ENCODE measurements at places on chromosomes 3 and 15.

- DNase-seq, result no peak
Measured at GRCh38 chr3:147422196-147422595, 13.0 kb downstream of the ZIC1 start.

- no peak for DNase-seq
Measured at GRCh38 chr15:90200534-90201129, 498 bp upstream of the SEMA4B start.

GRCh38 chr15:73212424-73212823 lies 156.3 kb downstream of the HCN4 start:
- no peak for DNase-seq

DNA sequence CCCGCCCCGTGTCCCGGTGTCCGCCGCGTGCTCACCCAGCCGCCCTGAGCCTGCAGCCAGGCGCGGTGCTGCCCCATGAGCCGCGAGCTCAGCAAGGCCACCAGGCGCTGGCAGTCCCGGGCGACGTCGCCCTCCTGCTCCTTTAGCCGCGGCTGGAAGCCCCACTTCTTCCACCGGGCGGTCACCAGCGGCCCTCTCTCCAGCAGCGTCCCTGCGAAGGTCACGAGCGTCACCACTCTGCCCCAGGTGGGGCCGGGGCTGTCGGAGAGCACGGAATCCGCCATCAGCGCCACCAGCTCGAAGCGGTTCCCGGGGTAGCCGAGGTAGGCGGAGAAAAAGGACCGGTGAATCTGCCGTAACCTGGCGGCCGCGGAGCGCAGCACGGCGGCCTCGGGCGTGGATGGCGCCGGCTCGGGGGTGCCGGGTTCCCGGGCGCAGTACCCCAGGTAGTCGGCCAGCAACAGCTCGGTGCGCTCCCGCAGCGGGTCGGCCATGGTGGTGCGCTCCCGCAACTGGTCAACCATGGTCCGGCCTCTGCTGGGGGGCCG lies 298 bp downstream of the BCL2L10 start:
- DNase-seq, result peak; percentile 19

DNA sequence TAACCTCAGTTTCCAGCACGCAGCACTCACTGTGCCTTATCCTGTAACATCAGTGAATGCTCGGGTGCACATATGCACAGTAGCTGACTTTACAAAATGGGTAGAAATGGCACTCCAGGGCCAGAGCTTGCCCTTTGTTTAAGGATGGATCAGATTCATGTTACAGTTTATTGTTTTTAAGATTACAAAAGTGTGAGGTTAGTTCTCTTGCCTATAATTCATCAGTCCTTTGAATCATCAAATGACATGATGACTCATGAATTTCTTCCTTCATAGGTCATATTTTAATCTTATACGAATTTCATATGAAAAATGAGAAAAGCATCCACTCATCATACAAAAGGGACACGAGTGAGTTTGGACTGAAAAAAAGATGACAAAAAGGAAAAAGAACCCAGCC lies 545.3 kb downstream of the GBE1 start:
- peak; percentile 64 for DNase-seq

DNA sequence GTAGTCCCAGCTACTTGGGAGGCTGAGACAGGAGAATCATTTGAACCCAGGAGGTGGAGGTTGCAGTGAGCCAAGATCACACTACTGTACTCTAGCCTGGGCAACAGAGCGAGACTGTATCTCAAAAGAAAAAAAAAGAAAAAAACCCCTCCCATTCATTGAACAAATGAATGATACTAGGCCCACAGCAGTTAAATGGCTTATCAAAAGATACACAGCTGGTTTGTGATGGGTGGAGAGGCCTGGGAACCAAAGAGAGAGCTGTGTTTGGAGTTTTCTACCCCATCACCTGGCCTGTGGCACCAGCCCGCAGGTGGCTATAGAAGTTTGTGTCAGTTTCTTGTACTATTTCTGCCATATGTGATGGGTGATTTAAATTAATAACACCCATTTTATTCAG lies 43.1 kb upstream of the LCTL start:
- no peak for DNase-seq

- no peak for DNase-seq
Measured at GRCh38 chr3:58888087-58888486, 161.7 kb downstream of the CFAP20DC start.

DNA sequence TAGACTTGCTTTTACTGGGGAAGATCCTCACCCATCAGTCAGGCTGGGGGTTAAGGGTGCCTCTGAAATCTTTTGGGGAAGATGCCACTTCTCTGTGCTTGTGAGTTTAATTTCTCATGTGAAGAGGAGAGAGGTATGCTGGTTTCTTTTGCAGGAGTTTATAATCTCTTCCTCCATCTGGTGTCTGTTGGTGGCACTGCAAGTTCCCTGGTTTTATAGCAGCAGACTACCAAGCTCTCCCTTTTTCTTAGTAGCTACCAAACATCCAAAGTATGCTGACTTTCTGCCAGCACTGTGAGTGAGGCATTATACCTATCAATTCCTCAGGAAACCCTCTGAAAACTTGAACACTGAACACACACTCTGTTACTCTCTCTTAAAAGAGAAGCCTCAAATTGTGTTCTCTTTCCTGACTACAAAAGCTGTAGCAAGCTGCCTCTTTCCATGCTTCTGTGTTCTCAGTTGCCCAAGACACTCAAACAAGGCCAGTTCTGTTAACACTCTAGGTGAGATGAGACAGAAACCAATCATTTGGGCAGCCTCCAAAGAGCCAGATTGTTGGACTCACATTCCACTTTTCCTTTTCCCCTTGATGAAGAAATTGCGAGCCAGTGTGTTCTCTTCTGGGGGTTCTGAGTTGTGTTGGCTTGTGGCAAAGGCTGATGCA lies 299.5 kb downstream of the GAP43 start:
- peak; percentile 32 for DNase-seq

GRCh38 chr15:31131853-31132375 lies 30.4 kb upstream of the TRPM1 start:
- DNase-seq, result no peak

- no peak for DNase-seq
Measured at GRCh38 chr15:85943791-85944190, 135.9 kb upstream of the AGBL1 start.

DNA sequence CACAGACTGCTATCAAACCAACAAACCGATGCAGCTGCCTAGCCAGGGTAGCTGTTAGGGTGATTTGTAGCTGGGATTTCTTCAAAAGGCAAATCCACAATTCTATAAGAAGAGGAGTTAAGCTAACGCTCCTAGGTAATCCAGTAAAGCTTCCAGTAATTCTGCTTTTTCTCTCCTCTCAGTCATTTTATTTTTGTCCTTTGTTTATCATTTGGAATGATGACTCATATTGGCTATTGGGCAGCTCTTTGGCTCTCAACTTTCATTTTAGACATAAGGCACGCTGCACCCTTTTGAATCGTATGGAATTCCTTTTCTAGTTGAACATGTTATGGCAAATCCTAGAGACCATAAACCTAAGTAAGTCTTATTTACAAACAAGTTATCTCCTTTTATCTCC lies 53.2 kb upstream of the PPARG start:
- DNase-seq, result peak; percentile 24

DNA sequence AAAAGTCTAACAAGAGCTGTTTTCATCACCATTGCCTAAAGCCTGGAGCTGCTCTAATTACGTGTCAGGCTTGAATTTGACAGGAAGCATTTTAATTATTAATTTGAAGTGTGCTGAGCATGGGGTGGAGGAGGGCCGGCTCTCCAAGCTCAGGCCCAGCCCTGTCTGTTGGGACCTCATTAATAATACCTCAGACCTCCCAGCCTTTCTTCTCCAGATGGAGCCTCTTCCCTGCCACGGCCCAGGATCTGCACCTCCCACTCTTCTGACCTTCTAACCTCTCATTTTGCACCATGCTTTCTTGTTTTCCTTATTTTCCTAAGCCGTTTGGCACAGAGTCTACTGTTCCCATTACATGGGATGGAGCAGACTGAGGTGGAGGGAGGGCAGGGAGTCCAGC lies 30.0 kb downstream of the INSYN1 start:
- DNase-seq, result no peak

DNA sequence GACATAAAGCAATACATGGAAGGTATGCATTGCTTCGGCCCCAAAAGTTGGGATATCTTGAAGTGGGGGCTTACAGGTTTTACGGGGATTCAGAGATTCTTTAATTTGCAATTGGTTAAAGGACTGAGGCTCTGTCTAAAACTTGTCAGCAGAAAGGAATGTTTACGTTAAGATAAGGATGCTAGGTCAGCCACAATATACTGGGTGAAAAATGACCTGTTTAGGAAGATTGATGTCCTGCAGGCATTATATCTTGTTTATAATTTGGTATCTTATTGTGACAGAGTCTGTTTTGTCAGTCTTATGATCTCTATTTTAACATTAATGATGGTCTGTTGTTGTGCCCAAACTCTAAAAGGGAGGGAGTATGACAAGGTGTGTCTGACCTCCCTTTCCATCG lies 15.3 kb upstream of the CCNDBP1 start:
- DNase-seq, result peak; percentile 29

DNA sequence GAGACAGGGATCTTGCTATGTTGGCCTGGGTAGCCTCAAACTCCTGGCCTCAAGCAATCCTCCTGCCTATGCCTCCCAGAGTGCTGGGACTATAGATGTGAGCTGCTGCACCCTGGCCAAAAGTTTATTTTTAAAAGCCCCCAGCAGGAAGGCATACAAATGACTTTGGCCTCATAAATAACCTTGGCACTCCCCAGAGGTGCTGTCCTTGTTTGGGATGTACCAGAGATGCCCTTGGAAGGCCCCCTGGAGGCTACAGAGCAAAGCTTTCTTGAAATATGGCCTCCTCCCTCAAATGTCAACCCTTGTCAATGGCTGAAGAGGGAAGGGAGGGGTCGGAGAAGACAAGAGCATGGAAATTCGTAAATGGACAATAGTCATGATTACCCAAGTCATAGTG lies 14.0 kb upstream of the RTP3 start:
- no peak for DNase-seq

DNA sequence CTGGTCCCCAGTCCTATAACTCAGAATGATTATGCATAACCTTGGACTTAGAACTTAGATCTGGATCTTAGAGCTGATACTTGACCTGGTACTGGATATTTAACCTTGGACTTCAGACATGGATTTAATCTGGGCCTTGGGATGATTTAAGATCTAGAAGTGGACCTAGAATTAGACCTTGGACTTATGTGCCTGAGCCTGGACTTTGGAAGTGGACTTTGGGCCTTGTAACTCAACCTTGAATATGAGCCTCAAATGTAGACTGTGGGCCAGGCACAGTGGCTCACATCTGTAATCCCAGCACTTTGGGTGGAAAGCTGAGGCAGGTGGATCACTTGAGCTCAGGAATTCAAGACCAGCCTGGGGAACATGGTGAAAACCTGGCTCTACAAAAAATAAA lies 46.1 kb downstream of the ZNF589 start:
- no peak for DNase-seq

DNA sequence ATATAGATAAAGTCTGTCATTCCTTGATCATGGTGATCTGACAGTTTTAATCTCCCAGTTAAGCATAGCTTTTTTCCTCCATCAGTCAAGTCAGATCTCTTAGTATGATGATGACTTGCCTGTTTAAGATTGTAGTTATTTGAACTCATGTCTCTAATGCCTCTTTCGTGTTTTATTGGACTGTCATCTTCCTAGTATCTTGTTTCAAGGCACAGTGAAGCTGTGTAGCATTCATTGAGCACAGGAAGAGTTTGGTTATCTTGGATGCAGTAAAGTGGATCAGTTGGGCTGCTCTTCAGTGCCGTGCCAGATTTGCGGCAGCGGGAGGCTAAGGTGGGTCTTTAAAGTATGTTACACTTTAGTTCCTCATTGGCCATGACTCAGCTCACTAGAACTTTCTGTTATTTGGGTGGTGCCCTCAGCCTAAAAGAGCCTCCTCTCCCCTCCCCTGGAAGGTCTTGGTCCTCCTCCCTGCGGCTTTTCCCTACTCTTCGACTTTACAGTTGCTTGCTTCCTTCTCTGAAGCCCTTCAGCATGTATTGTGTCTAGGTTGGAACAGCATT lies 45.7 kb upstream of the SKOR1 start:
- no peak for DNase-seq

DNA sequence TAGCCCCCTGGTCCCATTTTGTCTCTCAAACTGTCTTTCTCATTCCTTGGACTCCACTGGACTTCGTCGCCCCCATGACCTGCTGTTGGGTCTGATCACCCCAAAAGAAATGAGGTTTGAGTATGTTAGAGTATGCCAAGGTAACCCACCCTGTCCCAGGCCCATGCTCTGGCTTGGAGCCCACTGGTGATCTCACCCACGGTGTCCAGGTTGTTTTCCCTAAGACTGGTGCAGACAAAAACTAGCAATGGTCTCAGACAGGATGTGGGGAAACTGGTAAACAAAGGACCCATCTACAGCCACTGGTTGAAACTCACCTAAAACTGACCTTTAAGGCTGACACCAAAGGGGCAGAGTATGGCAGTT lies 38.9 kb downstream of the EFCAB12 start:
- DNase-seq, result no peak

- no peak for DNase-seq
Measured at GRCh38 chr3:57587905-57588304, 9.2 kb downstream of the ARF4 start.

GRCh38 chr3:71258116-71258515 lies 325.4 kb downstream of the FOXP1 start:
- peak; percentile 59 for DNase-seq

DNA sequence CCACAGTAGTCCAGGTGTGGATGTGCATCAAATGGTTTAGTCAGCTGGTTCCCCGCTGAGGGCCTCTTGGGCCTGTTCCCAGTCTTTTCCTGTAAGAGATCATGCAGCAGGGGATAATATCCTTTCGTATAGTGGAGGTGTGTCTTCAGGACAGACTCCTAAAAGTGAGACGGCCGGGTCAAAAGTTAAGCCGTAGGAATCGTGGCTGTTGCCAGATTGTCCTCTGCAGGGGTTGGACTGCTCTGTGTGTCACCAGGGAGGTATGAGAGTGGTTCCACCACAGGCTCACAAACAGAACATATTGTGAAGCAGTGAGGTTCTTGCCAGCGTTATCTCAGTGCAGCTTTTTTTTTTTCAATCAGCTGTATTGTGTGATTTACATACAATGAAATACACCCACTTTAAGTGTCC lies 95.0 kb downstream of the VGLL4 start:
- DNase-seq, result peak; percentile 74

DNA sequence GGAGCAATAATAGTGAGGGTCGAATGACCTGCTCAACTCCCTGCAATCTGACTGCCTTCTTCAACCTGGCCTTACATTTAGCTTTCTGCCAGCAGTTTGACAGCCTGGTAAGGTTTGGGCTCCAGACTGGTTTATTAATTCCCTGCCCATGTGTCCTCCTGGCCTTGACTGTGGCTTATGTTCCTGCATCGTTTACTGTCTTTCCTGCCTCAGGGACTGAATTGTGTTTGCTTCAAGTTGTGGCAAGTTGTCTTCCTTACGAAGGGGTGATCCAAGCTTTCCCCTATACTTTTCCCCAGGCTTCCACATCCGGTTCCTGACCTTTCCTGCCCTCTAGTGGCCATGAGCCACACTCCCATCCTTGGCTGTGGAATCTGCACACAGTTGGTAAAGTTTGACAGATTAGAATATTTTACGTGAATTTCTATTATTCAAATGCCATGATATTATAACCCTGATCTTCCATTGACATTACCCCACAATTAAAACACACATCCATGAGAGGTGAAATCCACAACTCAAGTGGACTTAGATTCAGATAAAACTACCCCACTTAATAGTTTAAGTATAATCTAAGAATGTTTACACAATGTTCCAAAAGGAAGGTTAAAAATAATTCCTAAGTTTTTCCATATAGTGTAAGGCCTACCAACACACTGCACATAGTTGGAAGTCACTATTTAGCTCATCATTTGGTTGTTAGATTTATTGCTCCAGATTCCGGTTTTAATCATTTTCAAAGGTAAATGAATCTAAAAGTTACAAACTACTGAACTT lies 95.7 kb downstream of the NEDD4 start:
- DNase-seq, result peak; percentile 74

- DNase-seq, result no peak
Measured at GRCh38 chr3:12598890-12599289, 42.0 kb downstream of the MKRN2 start.

GRCh38 chr3:36923523-36923943 lies 21.3 kb downstream of the TRANK1 start:
- no peak for DNase-seq
